ENCODE measurements at places on chromosomes 3 and 15.
A peak's percentile ranks its signal among the peaks of the same experiment; 100 is the strongest.

GRCh38 chr15:46556559-46557379, 921.9 kb downstream of the SQOR start:
- DNase-seq: no peak

GRCh38 chr3:102466001-102466400, 31.2 kb downstream of the ZPLD1 start:
- DNase-seq: no peak

- DNase-seq: no peak
These were observed 24.0 kb upstream of the SLC24A5 start for GRCh38 chr15:48096813-48097212.

- DNase-seq: no peak
These were observed 32.7 kb downstream of the EDEM1 start for GRCh38 chr3:5220193-5220592.

DNA sequence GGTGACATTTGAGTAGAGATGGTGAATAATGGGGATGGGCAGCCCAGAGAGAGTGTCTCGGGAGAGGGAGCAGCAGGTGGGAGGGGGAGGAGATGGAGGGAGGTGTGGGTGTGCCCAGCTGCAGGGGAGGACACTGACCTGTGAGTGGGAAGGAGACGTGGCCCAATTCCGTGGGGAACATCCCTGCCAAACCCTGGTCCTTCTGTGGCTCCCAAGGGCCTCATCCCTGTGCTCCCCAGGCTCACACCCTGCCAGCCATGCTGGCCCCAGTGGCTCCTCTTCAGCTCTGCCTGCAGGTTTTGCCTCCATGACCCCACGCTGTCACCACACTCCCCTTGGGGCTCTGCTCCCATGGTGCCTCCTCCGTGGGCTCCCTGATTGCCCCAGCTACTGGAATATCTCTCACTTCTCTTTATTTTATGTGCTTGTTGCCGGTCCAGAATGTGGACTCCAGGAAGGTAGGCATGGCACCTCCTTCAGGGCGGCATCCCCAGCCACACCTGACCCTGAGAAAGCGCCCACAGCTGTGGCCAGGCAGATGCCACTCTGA, 7.0 kb downstream of the CFAP100 start:
- no peak for DNase-seq

DNA sequence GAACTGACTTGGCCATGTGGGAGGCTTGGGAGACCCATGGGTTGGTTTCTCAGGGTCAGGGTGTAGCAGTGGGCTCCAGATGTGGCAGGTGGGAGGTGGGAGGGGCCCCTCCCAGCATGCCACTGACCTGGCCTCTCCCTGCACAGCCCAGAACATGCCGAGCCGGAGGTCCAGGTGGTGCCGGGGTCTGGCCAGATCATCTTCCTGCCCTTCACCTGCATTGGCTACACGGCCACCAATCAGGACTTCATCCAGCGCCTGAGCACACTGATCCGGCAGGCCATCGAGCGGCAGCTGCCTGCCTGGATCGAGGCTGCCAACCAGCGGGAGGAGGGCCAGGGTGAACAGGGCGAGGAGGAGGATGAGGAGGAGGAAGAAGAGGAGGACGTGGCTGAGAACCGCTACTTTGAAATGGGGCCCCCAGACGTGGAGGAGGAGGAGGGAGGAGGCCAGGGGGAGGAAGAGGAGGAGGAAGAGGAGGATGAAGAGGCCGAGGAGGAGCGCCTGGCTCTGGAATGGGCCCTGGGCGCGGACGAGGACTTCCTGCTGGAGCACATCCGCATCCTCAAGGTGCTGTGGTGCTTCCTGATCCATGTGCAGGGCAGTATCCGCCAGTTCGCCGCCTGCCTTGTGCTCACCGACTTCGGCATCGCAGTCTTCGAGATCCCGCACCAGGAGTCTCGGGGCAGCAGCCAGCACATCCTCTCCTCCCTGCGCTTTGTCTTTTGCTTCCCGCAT, 7.9 kb upstream of the STAB1 start:
- DNase-seq: no peak

DNA sequence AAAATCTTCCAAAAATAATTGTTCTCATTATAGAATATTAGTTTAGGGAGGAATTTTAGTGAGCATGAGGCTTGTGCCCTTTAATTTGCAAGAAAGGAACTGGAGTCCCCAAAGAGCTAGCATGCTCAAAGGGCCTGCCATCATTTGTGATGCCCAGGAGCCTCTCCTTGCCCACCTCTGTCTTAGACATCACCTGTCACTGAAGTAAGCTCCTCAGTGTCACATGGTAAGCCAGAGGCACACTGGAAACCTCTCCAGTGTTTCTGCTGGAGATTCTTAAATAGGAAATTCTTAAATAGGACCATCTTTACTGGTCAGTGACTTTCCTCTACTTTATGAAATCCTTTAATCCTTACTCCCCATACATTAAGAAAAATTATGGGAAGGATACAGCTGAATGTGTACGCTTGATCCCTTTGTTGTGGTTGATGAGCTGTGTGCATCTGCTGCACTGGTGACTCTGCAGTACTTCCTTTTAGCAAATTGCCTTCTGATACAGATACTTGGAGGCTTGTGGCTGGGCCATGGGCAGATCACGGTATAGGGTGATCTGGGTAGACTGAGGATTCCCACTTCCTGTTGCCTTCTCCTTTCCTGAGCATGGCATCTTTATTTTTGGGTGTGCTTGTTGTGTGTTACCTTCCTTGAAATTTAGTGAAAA, 197.4 kb downstream of the KLHL25 start:
- peak; percentile 21 for DNase-seq

DNA sequence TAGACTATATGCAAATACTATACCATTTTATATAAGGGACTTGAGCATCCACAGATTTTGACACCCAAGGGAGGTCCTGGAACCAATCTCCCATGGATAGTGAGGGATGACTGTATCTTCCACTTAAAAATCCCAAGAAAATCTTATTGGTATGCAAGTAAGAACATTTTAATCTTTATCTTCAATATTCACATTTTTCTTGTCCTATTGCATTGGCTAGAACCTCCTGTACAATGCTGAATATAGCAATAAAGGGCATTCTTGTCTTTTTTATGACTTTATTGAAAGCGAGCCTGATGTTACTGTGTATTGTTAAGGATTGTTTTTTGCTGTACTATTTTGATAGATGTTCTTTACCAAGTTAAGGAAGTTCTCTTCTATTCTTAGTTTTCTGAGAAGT, 36.9 kb downstream of the MYLK start:
- DNase-seq: no peak

DNA sequence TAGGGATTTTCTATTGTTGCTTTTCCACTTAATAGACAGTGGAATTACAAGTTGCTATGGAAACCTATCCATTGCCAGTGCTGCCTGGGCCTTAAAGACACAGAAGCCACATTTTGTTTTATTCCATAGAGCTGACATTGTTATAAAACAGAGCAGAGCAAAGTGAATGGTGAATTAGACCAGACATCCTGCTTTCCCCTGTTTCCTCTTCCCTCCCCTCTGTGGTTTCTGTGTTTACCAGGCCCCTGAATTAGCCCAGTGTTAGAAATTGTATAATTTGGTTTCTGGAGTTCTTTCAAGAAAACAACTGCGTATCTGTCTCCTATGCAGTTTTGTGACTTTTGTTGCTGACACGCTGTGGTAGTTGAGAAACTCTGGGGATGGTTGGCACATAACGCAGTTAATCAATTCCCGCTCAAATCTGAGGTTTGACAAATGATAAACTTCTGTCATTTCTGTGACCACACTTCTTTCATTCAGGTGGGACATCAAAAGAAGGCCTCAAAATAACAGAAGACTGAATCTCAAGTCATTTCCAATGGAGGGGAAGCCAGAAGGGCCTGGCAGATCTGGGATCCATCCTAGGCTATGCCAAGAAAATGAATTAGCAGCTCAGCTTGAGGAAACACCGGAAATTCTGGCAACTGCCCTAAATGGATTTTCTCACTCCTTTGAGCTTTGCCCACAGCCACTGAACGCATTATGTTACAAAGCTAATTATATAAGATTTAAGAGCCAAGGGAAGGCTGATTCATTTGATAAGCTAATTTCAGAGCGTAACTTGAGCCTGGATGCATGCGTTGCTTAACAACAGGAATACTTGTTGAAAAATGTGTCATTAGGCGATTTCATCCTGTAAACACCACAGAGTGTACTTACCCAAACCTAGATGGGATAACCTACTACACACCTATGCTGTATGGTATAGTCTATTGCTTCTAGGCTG, 46.9 kb downstream of the NR1D2 start:
- DNase-seq: no peak

- DNase-seq: no peak
These were observed 55.2 kb downstream of the ITPR1 start for GRCh38 chr3:4548356-4548755.

DNA sequence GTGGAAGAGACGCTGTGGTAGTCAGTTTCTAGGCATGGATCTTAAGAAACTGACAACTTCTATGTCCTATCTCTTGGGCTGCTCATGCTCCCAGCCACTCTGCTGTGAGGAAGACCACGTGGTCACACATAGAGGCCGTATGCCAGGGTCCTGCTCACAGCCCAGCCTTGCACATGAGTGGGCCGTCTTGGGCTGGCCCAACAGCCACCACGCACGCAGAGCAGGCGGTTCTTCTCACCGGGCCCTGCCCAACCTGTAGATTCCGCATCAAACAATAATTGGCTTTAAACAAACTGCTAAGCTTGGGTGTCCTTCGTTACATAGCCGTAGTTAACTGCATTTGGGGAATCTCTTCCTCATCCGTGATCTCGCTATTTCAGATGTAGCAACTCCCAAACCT, 26.0 kb downstream of the SLC41A3 start:
- no peak for DNase-seq

DNA sequence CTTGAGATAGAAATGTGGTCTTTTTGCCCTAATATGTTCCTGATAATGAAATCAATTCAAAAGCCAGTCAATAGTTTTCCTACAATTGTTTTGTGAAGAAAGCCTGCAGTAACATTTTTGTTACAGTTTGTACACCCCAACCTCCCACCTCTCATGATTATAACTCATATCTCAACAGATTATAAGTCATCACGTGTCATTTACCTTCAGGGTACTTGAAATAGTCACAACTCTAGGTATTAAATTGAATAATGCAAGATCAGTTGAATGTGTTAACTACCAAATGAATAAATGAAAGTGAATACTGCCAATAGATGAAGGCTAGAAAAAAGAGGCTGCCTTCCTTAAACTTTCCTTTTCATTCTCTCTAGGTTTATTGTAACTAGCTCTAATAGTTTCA, 32.9 kb upstream of the CTDSPL2 start:
- DNase-seq: no peak

GRCh38 chr3:194042927-194043326, 93.0 kb upstream of the HES1 start:
- DNase-seq: no peak

GRCh38 chr3:193560091-193560490, 5.4 kb upstream of the ATP13A4 start:
- DNase-seq: no peak

DNA sequence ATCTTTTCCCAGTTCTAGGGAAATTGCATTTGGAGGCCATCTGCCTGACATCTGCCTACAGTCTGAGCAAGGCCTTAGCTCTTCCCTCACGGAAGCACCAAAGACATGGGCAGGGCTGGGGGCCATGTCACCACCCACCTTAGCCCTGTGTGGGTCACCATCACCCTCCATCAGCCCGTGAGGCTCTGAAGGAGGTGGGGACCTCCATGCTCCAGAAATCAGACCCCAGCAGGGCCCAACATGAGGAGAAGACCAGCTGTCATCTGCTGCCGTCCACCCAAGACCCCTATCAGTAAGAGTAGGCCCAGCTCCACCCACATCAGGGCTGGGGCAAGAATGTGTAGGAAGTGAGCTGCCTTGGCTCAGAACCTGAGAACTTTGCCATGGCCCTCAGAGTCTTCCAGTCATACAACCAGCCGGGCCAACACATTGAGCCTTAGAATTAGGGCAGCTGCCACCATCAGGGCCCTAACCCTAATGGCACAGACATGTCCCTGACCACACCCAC, 1.9 kb downstream of the TMIE start:
- DNase-seq: no peak

GRCh38 chr3:138078096-138078495, 37.3 kb downstream of the DZIP1L start:
- DNase-seq: no peak

DNA sequence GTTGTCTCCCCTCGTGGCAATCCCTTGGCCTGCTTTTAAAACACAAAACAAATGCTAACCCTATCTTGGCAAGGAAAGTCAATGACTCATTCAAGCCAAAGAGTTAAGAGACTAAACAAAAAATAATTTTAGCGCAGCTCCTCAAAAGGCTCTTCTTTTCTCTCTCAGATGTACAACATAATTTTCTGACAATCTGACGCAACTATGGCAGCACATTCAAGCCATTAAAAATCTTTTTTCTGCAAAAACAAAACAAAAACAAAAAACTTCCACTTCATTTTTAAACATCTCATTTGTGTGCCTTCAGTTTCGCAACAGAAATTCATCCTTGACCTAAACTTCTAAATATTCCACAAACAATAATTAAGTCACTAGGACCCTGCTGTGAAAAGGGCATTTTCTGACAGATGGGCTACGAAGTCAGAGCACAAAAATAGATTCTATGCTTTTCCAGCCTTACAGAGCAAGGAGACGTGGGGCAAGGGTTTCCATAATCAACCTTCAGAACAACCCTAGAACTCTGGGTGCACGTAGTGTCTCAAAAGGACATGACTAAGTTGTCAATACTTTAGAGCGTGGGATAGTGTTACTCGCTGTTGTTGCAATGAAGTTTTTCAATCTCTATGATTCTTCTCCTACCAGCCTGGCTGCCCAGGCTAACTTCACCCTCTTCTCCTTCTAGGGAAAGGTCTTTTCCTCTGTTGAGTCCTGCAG, 84.3 kb downstream of the MB21D2 start:
- DNase-seq: no peak

GRCh38 chr3:178304758-178305467, 231.3 kb upstream of the KCNMB2 start:
- no peak for DNase-seq

- DNase-seq: no peak
These were observed 22.3 kb downstream of the NBEAL2 start for GRCh38 chr3:47001731-47002170.

GRCh38 chr3:55750525-55750924, 263.4 kb upstream of the WNT5A start:
- no peak for DNase-seq

DNA sequence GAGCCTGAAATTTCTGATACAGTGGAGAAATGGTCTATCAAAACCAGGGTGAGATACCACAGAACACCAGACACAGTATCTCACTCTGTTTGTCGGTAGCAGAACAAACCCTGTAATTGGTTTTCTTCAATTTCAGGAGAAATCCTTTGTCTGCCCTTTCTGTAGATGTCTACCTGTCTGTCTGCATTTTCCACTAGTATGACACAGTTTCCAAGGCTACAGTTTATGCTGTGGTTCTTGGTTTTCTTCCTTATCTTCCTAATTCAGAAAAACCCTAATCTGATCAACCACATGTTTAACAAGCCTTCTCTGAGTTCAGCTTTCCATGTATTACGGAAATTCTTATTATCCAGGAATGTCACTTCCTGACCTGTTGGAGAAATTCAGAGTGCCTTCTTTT, 70.8 kb downstream of the SCN11A start:
- DNase-seq: no peak

DNA sequence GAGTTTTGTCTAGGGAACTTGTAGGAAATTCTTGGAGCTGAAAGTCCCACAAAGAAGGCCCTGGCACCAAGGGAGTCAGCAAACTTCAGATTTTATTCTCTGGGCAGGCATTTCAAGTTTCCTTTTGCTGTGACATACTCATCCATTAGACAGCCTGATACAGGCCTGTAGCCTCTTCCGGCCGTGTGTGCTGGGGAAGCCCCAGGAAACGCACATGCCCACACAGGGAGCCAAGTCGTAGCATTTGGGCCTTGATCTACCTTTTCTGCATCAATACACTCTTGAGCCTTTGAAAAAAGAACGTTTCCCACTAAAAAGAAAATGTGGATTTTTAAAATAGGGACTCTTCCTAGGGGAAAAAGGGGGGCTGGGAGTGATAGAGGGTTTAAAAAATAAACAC, 15.0 kb downstream of the TIGIT start:
- no peak for DNase-seq

Measured in naive thymus-derived CD4-positive, alpha-beta T cell (primary cell).